ENCODE measurements at places on chromosomes 12 and 14. TPM values are rescaled to one million over a fixed set of nuclear protein-coding genes. Genes with fewer than 3 reads are reported as not detected.

DNA sequence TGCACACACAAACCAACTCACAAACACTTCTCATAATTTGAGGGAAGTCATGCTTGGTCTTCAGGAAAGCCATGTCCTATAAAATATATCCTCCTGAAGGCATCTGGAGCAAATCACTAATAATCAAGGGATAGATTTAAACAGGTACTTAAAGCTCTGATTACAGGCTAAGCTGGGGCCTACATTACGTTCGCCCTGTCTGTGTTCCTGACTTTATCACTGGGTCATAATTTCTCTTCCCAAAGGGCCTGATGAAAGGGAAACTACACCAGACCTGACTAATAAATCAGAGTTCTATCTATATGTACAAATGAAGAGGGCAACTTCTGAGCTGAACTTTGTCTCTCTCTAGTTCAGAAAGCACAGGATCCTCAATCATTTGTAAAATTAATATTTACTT is 43.9 kb upstream of the RASSF8 start:
- H3K4me1 ChIP-seq: no peaks in the 10 kb centered on the region
- H3K27me3 ChIP-seq: peaks cover 8% of the 10 kb centered on the region
- H3K4me3 ChIP-seq: no peak overlapping the region
- DNase-seq: no peak
- no peaks in the 10 kb centered on the region for H3K36me3 ChIP-seq
- no peak overlapping the region for H3K27ac ChIP-seq

DNA sequence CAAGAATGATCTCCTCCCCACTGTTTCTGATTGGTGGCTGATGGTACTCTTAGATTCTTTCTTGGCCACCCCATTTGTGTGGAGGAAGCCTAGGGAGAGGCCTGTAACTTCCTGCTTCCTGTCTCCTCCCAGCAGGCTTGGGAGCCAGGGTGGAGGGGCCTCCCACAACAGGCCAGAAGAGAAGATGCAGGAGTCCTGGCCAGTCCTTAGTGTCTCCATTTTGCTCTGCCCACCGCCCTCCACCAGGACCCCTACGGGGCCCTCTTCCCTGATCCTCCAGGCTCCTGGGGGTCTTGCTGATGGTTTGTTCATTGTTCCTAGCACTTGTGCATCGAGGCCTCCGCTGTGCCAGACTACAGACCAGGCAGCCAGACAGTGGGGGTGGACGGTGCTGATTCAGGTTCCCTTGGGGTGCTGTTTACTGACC is 6.8 kb downstream of the TSPAN9 start:
- H3K27me3 ChIP-seq: no peaks in the 10 kb centered on the region
- no peaks in the 10 kb centered on the region for H3K4me1 ChIP-seq
- no peak overlapping the region for H3K27ac ChIP-seq

DNA sequence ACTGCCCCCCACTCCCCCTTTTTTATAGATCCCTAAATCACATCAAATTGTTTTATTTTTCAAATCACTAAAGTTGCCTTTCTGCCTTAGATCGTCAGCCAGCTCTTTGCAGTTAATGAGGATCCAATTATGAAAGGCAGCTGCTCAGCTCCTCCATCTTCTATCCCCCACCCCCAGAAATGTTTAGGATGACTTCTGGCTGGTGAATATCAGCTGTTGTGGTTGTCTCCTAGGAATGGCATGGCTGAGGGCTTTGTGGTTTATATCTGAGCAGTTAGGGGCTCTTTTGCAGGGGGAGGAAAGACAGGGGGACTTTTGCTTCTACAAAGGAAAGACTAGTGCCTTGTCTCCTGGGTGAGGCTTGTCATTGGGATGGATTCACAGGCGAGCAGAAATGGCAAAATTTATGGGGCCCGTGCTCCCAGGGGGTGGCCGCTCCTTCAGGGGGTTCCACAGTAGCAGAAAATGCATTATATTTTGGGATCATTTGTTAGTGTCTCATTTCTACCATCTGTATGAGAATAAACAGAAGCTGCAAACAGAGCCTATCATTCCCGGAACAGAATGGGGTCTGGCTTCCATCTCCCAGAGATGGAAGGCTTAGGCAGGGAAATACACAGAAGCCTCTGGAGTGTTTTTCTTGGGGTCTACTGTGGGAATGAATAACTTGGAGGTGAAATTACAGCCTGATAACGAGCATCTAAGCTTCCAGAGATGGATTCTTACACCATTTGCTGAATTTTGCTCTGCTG is 6.5 kb downstream of the JDP2 start:
- H3K4me1 ChIP-seq: peaks cover 12% of the 10 kb centered on the region
- H3K27me3 ChIP-seq: no peaks in the 10 kb centered on the region
- no peaks in the 10 kb centered on the region for H3K36me3 ChIP-seq
- no peak overlapping the region for H3K27ac ChIP-seq

The ABCC9 gene
- polyA plus RNA-seq: not detected

- peaks cover 60% of the 10 kb centered on the region for H3K36me3 ChIP-seq
- H3K4me1 ChIP-seq: no peaks in the 10 kb centered on the region
- H3K4me3 ChIP-seq: no peak overlapping the region
- H3K27ac ChIP-seq: no peak overlapping the region
- no peak for DNase-seq
Measured at GRCh38 chr12:62586850-62587249, 120.2 kb downstream of the MON2 start.

GRCh38 chr12:118402251-118402650 is 25.9 kb downstream of the SUDS3 start:
- no peak overlapping the region for H3K4me3 ChIP-seq
- DNase-seq: no peak
- H3K4me1 ChIP-seq: no peaks in the 10 kb centered on the region
- no peak overlapping the region for H3K27ac ChIP-seq
- H3K27me3 ChIP-seq: no peaks in the 10 kb centered on the region

The SLC39A2 gene
- not detected for polyA plus RNA-seq

The CD163 gene
- 0.06 TPM for polyA plus RNA-seq

DNA sequence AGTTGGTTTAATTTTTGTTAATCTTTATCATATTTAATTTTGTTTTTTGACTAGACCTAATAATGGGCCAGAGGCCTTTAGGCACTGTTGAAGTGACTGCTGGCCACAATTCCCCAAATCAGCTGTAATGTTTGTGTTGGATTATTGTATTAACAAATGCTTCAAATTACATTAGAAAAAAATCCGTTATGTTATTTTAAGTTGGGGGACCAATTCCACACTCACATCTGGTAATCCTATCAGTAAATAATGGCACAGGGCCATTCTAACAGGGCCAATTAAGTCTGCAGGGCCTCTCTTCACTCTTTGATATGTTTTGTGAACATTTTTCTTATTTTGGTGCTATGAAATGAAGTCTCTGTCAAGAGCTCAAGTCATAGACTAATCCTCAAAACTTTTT is 39.6 kb downstream of the CHST11 start:
- peaks cover 38% of the 10 kb centered on the region for H3K4me1 ChIP-seq
- no peaks in the 10 kb centered on the region for H3K36me3 ChIP-seq
- peak overlapping the region; percentile 97 for H3K27ac ChIP-seq

- H3K27me3 ChIP-seq: peaks cover 19% of the 10 kb centered on the region
- H3K27ac ChIP-seq: no peak overlapping the region
- no peak for DNase-seq
- peaks cover 4% of the 10 kb centered on the region for H3K4me1 ChIP-seq
- peaks cover 2% of the 10 kb centered on the region for H3K36me3 ChIP-seq
Measured at GRCh38 chr14:102541771-102542170, 32.2 kb upstream of the ANKRD9 start.

The NGB gene
- polyA plus RNA-seq: not detected

DNA sequence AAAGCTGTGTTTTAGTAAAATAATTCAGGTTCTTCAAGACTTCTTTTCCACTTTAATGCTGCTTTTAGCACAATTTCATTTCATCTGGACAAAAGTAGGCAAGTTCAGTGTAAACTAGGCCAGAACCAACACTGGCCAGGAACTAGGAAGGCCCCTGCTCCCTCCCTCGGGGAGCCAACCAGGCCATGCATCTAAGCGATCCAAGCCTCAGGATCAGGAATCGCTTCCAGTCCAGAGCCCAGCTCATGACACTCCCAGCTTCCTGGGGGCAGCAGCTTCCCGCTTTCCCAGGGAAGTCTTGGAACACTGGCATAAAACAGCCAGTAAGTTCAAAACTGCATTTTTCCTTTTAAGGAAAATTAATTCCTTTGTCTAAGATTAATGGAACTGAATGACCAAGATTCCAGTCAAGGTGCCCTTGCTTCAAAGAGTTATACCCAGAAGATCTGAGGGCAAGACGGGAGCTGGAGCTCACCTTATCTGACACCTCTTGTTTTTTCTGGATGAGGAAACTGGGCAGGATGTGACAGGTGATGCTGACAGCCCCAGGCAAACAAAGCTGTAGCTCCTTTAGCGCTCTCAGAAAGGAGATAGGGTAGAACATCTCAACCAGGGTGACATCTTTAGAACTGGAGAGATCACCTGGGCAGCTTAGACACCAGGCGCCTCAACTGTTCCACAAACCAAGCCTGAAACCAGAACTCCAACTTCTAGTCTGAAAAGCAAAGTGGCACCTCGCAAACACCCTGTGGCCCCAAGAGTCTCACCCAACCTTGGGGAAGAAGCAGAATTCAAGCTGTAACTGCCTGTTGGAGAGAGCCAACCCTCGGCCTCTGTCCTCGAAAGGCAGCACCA is 61.4 kb upstream of the PNMA1 start:
- no peak for DNase-seq
- peak overlapping the region; percentile 56 for H3K4me3 ChIP-seq
- H3K4me1 ChIP-seq: peaks cover 38% of the 10 kb centered on the region
- no peaks in the 10 kb centered on the region for H3K36me3 ChIP-seq
- H3K27ac ChIP-seq: peak overlapping the region; percentile 88

Measured in naive thymus-derived CD8-positive, alpha-beta T cell (primary cell).